CD4-positive, alpha-beta T cell treated with Interleukin-6 for 4 hours (primary cell): ENCODE measurements at places on chromosomes 16 and 17.
A peak's percentile ranks its signal among the peaks of the same experiment; 100 is the strongest.

GRCh38 chr16:12703935-12704334 is 99.8 kb downstream of the CPPED1 start:
- DNase-seq, result no peak

DNA sequence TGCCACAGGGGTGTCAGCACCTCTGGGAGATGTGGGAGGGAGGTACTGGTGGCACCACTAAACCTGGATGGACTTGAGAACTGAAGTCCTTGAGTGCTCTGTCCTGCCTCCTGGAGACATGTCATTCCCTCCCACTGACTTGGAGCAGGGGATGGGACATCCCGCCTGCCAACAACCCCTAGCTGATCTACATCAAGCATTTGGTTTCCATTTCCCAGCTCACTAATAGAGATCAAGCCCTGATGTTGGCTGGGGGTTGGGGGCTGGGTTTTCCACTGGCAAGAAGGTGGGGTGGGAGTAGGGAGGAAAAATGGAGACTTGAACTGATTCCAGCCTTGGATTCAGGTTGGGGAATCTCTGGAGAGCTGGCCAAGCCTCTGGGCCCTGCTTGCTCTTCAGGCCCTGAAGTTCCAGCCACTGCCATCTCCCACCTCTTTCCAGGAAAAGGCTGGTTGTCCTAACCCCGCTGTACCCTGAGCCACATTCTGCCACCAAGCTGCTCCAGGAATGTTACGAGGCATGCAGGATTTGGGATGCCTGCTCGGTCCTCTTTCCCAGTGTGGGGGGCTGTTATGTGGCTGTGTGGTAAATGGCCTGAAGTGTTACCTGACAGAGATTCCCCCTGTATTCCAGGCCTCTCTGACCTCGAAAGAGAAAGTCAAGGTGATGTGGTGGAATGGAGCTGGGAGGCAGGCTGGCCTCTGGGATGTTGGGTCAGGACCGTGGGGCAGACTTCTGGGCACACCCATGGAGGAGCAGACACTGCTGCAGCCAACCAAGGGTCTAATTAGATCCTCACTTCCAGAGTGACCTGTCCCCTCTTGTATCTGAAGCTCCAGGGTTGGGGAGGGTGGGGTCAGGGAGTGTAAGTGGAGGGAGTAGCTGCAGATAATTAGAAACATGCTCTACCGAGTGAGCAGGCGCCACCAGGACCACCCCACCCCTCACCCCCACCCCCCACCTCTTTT is 16.7 kb downstream of the IGFBP4 start:
- no peak for DNase-seq

DNA sequence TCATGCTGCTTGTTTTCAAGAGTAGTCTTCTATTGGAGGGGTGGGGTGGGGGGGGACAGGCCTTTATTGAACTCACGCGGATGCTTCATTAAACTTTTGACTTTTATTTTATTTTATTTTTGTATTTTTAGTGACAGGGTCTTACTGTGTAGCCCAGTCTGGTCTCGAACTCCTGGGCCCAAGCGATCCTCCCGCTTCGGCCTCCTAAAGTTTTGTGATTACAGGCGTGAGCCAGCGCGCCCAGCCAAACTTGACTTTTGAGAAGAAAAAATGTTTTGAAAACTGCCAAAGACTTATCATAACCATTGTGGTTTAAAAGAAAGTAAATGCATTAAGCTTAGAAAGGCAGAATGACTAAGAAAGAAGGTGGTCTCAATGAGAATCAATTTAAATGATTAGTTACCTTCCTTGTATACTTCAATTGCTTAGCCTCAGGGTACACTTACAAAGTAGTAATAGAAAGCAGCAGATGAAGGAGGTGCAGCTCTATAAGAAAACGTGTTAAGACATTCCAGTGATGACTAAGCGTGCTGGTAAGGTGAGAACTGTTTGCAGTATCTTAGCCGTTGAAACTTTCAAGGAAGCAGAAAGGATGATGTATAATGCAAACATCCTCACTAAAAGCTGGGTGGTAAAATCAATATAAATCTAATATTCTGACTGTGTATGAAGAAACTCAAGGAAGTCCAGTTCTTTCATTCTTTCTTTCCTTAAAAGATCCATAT is 1.2 kb downstream of the AP2B1 start:
- peak; percentile 12 for DNase-seq

DNA sequence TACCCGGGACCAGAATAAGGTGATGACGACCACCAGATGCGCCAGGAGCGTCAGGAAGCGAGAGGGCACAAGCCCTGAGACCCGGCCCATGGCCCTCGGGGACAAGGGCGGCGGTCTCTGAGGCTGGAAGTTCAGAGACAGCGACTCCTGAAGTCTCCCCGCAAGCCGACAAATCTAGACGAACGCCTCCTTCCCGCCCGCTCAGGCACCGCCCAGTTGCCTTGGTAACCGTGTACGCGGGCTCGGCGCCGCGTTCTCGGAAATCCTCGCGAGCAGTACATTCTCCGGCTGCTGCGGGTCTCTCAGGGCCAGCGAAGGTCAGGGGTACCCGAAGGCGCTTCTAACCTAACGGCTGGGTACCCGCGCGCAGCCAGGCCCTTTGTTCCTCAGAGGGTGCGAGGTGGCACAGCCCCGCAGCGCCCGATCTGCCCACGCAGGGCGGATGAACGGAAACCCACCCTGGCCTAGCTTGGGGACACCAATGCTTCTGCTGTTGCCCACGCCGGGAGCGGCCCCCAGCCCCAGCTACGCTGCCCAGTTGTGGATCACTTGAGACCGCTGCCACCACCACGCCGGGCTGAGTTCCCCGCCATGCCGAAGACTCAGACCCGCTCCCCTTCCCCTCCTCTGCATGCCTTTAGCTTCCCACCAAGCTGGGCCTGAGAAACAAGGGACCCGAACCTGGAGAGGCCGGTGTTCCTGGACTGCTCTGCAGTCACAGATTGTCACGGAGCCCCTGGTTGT is at the start of gene TMEM107:
TMEM107 (minus strand) TSS at position 184 of the 744 bp plus-strand sequence; CDS start at position 90, 94 bp downstream.
- peak; percentile 91 for DNase-seq

- peak; percentile 57 for DNase-seq
Measured at GRCh38 chr17:4565209-4566141, 5.1 kb upstream of the GGT6 start.

DNA sequence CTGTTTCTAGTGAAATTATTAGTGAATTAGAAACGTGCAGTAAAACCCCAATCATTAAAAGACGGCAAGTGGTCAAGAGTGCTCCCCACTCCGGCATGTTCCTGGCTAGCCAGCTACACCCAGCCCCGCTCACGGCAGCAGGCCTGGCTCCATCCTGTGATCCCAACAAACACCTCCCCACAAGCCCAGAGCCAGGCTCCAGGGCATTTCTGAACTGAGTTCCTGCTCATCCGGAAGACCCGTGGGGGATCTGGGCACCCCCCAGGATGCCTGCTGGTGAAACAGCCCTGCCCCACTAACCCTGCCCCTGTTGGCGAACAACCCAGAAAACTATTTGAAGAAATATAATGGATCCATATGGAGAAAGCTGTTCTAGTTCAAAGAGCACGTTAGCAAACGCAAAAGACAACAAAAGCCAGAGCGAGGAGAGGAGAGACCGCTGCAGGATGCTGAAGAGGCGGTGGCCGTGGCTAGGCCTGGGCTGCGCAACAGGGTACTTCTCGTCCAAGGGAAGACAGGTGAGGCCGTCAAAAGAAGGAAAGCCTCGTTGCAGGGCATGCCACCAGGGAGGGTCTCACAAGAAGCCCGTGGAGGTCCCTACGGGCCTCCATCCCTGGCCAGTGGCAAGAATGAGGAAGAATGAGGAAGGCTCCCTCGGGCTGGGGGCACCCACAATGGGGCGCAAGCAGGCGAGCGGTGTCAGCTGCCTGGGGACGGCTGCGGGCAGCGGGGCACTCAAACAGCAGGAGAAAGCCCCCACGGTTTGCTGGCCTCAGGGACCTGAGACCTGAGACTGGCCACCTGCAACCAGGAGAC is 19.2 kb downstream of the SLC16A3 start:
- no peak for DNase-seq

DNA sequence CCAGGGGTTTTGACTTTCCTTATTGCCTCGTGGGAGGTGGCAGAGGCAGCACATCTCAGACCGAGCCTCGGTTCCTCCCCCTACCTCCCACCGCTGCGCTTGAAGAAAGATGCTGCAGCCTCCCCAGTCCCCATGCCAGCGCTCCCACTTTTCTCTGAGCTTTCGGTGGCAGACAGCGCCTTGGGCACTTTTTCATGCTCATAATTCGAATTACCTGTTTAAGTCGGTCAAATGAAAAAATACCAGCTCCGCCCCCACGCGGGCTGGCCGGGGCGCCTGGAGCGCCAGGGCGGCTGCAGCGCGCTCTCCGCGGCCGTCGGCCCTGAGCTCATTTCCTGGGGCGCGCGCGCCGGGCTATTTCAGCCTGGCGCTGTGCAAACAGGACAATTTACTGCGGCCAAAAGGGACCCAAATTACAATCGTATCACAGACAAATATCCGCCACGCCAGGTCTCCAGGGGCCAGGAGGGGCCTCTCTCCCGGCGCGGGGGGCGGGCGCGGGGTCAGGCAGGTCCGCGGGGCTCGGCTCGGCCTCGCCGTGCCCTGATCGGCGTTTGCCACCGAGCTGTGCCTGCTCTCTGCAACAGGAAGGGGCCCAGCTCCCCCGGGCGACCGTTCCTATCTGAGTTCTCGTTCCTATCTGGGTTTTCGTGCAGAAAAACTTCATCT is 45.0 kb downstream of the SOST start:
- no peak for DNase-seq

DNA sequence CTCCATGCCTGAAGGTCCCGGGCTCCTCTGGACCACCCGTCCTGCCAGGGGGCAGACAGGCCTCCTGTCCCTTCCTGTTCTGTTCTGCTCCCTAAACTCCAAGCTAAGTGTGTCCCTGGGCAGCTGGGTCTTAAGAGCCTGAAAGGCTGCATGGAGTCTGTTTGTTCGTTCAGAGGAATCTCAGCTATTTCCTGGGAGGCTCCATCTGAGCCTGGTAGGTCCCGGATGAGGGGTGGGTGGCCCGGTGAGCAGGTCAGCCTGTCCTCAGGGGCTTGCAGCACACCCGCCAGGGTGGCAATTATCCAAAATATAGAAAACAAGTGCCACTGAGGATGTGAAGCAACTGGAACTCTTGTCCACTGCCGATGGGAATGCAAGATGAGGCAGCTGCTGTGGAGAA is 12.6 kb downstream of the ACTG1 start:
- no peak for DNase-seq

- DNase-seq, result no peak
Measured at GRCh38 chr16:11283820-11284248, 2.7 kb upstream of the PRM1 start.

- no peak for DNase-seq
Measured at GRCh38 chr17:16446338-16446983, 31.1 kb downstream of the TRPV2 start.

- no peak for DNase-seq
Measured at GRCh38 chr17:39001703-39002637, 34.8 kb upstream of the FBXO47 start.

- no peak for DNase-seq
Measured at GRCh38 chr17:82831041-82831817, 8.6 kb downstream of the ZNF750 start.

- DNase-seq, result no peak
Measured at GRCh38 chr16:47058295-47059086, 85.0 kb upstream of the DNAJA2 start.

- DNase-seq, result peak; percentile 44
Measured at GRCh38 chr17:19978209-19978802, 678 bp upstream of the AKAP10 start.

DNA sequence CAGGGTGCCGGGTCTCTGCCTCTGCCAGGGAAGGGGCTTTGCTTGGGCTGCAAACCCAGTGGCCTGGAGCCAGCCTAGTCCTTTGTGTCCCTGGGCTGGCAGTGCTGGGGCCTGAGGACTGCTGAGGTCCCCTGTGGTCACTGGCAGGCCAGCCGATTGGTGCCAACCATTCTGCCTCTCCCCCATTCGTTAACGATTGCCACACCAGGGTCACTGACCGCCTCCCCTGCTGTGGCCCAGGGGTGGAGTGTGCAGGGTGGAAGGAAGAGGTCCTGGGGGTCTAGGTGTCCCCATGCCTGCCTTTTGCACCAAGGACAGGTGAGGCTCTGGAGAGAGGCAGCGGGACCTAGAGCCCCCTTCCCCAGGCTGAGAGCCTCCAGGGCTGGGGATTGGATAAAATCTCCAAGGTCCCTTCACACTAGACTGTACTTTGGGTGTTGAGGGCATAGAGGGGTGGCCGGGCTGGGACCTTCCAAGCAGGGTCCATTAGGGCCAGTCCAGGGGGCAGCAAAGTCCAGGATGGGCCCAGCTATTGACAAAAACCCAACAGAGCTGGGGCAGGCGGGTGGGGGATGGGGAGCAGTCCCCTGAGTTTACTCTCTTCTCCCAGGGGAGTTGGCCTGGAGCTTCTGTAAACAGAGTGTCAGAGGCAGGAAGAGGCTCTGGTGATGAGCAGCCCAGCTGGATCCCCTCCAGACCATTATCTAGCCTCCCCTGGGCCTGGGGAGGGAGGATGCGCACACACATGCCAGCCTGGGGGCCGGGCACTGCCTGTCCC is 1.1 kb downstream of the VASN start:
- DNase-seq, result no peak

- no peak for DNase-seq
Measured at GRCh38 chr16:81910366-81910885, 100.8 kb downstream of the SDR42E1 start.

- DNase-seq, result no peak
Measured at GRCh38 chr17:61414141-61414935, 14.7 kb downstream of the TBX2 start.

GRCh38 chr17:79647456-79647915 is 36.6 kb upstream of the RBFOX3 start:
- DNase-seq, result no peak

- DNase-seq, result no peak
Measured at GRCh38 chr16:55433535-55433934, 45.5 kb upstream of the MMP2 start.

DNA sequence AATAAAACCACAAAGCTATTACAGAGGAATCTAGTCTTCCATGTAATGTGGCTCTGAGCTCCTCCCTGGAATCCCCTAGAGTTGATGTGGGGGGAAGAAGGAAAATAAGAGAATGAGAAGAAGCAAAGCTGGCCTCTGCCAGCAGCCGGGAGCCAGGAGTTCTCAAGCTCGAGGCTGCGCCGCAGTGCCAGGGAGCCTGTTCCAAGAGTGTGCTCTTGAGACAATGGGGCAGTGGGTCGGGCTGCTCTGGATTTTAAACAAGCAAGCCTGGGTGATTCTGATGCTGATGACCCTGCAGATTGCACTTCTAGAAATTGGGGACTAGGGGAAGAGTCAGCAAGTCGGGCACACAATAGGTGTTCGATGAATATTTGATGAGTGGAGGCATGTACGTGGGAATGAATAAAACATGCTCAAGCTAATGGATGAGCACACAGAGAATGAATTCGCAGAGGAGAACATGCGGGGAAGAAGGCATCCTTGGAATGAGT is 119.9 kb downstream of the CMIP start:
- DNase-seq, result no peak

DNA sequence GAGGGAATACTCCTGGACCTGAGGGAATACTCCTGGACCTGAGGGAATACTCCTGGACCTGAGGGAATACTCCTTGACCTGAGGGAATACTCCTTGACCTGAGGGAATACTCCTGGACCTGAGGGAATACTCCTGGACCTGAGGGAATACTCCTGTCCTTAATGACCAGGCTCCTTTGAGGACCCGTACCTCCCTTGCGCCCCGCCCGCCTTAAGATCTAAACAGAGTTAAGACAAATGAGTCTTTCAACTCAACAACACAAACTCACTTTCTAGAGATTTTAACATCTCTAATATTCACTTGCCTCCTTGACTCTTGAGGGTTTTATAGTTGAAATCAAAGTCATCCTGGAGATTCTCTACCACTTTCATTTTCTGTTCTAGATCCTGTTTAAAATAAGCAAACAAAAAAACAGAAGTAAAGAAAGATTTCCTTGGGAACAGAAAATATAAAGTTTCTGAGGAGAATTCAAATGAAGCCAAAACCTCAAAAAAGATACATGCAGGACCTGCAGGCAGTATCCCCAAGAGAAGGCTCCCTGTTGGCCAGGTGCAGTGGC is 49.7 kb downstream of the STAT3 start:
- no peak for DNase-seq
